ENCODE measurements at places on chromosomes 11 and 22. TPM values are rescaled to one million over a fixed set of nuclear protein-coding genes. Genes with fewer than 3 reads are reported as not detected.

Gene CDC42EP1
- total RNA-seq = 139 TPM

- no peak for DNase-seq
Measured at GRCh38 chr11:128779036-128779435, 85.2 kb downstream of the FLI1 start.

Gene PRRG4
- 4.4 TPM for total RNA-seq

- DNase-seq = no peak
Measured at GRCh38 chr11:80532633-80533232, 1091.9 kb upstream of the TENM4 start.

Gene SEPTIN3
- 1.3 TPM for total RNA-seq

DNA sequence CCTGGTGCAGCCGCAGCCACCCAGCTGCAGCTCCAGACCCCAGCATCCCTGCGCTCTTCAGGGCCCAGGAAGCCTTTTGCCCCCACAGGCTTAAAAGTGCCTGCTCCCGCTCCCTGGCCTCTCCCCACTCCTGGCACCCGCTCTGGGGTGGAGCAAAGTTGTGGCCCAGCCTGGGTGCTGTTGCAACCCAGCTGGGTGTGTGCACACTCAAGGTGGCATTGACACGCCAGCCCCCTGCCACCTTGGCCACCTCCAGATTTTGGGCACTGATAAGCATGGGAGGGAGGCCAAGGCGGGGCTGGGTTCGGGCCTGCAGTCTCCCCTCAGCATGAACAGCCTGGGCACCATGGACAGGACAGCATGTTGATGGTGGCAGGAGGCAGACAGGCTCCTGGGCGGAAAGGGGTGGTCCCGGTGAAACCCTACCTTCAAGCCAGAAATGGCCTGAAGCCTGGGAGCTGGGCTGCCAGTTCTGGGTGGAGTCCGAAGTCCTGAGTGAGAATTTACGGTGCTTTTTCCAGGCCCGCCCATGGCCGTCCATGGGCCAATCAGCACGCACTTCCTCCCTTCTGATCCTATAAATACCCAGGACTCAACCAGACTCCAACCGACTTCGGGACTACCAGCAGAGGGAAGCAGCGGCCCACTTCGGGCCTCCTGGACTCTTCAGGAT is 23.6 kb upstream of the RNASEH2C start:
- peak; percentile 68 for DNase-seq
